ENCODE measurements at places on chromosomes 2 and 18.

GRCh38 chr2:9032121-9032520 is 28.6 kb upstream of the MBOAT2 start:
- no peak for DNase-seq

GRCh38 chr2:179348906-179349305 is 84.3 kb upstream of the SESTD1 start:
- DNase-seq: no peak

DNA sequence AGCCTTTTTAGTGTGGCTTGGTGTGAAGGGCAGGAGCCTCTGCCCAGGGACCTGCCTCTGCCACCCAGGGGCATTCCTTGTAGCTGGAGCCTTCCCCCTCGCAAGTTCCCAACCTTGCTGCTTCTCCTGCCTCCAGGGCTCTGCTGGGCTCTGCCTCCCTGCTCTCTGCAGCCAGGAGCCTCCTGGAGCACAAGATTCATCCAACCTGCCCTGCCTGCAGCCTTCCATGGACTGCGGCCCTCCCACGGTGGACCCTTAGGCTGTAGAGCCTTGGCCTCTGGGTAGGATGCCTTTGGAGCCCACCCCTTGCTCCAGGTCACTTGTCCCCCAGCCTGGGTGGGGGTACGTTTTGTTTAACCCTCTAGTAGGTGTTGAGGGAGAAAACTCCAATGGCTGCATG is 2.5 kb downstream of the SLC66A3 start:
- no peak for DNase-seq

GRCh38 chr2:5685225-5685624 is 7.0 kb upstream of the SOX11 start:
- DNase-seq: no peak

GRCh38 chr2:12819103-12819475 is 102.4 kb downstream of the TRIB2 start:
- DNase-seq: no peak

- no peak for DNase-seq
These were observed 40.4 kb downstream of the SH2D6 start for GRCh38 chr2:85458601-85459563.

- DNase-seq: no peak
These were observed 18.7 kb upstream of the DHRS9 start for GRCh38 chr2:169050476-169051240.

DNA sequence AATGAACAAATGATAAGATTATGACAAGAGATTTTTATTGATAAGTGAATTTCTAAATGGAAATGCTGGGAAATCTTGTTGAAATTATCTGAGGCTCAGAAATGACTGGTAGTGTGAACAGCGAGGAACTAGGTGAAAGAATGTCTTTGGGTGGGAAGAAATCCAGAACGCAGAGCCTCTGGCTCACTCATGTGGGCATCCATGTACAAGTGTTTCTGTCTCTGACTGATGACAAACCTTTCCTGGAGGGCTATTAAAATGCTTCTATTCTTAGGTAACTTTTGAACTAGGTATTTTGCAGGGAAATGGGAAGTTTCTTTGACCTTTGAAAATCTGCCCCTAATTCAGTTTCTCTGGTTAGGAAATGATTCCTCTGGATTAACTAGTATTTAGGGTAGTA is 598.6 kb downstream of the SLC4A3 start:
- no peak for DNase-seq

DNA sequence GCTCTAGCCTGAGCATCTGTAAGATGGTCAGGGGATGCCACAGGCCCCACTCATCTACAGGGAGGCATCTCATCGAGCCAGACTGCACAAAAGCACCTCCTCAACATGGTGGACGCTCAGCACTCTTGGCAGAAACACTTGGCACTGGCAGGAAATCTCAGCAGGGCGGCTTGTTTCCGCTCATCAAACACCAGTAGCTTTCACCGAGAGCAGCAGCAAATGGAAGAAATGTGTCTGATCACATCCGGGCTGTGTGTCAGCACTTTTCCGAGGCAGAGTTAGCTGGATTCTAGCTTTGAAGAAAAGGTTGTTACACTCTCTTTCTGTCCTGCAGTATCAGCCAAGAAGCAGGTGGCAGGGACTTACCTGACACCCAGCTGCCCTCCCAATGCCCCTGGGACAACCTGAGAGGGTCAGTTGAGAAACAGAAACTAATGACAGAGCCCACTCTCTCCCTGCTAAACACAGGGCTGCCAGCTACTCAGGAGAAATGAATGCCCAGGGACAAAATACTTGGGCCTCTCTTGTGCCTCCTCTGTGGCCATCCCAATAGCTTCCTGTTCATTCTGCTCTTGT is 68.9 kb upstream of the FZD7 start:
- peak; percentile 32 for DNase-seq

Measured in activated T-cell treated with anti-CD3 and anti-CD28 coated beads, Interleukin-2, amount 50 U/mL, for 48 hours (primary cell).